ENCODE measurements at places on chromosomes 3 and 15.

GRCh38 chr3:142310439-142310838 lies 85.1 kb upstream of the GK5 start:
- no peak for DNase-seq

DNA sequence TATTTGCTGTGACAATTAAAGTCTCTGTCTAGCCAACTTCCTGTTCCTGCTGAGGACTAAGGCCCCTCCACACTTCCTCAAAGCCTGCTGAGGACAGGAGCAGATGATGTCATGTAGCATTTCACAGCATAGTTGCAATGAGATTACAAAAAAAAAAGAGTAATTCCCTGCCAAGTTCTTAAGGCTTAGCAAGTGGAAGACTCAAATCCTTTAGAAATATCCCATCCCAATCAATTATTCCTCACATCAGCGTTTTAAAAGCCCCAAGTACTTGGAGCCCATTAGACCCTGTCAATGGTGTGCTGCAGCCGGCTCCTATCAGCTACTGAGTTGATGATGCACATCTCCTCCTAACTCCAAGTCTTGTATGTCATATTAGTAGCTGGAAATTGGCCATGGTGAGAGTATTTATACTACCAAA lies 51.7 kb downstream of the TRANK1 start:
- peak; percentile 75 for DNase-seq

- DNase-seq: no peak
Measured at GRCh38 chr15:33068007-33068481, 126.5 kb downstream of the FMN1 start.

- no peak for DNase-seq
Measured at GRCh38 chr3:2597615-2598014, 498.9 kb downstream of the CNTN4 start.

DNA sequence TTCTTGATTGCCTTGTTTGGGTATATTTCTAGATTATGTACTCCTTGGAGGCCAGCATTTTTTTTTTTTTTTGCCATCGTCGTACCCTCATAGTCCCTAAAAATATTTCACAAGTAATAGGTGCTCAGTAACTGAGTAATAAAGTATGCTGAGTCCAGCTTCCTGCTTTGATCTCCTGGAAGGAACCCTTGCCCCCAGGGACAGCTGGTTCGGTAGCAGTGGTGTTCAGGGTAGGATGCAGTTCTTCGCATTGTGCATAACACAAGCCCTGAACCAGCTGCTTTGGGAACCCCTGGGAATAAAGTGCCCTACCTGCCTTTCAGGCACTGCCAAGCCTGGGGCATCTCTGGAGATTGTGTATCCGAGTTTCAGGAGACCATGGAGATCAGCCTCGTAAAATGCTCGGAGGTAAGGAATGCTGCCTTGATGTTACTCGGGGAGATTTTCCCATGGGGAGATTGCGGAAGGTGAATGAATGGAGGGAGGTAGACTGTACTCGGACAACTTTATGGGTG lies 7.6 kb downstream of the MYZAP start:
- DNase-seq: no peak

- no peak for DNase-seq
Measured at GRCh38 chr3:124881976-124882697, 5.0 kb downstream of the ITGB5 start.

GRCh38 chr3:33277193-33277882 lies at the start of gene FBXL2:
FBXL2 (plus strand) TSS chr3:33277442; CDS start chr3:33277513, 71 bp downstream.
- DNase-seq: no peak

DNA sequence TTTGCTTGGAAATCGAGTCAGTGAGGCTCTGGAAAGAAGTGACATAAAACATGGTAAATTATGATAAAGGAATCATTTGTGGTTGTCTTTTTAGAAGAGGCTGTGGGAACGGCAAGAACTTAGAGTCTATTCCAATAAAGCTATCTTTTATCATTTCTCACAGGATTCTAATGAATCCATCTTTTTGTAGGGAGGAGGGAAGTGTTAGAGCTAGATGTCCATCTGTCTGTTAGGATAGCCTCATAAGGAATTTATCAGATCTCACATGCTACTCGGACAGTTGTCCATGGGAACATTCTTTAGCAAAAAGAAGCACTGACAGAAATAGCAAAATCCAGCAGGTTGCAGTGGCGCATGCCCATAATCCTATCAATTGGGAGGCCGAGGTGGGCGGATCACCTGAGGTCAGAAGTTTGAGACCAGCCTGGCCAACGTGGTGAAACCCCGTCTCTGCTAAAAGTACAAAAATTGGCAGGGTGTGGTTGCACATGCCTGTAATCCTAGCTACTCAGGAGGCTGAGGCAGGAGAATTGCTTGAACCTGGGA lies 37.0 kb downstream of the STARD9 start:
- DNase-seq: no peak

DNA sequence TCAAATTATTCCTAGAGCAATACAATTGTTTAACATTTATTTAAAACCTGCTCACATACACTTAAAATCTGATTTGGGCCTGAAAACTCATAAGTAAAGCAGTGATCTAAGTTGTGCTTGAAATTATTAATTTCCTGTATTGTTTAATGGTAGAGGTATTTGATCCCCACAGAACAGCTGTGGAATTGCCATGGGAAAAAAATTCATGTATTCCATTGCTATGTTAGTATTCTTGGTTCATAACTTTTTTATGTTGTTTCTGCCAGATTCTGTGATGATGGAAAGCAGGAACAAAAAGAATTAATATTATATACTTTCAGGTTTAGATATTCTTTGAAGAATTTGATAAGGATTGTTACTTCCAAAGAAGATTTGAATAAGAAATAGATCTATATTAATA lies 831.5 kb upstream of the NR2F2 start:
- DNase-seq: no peak

- no peak for DNase-seq
Measured at GRCh38 chr3:132749786-132750185, 27.6 kb upstream of the NPHP3 start.

DNA sequence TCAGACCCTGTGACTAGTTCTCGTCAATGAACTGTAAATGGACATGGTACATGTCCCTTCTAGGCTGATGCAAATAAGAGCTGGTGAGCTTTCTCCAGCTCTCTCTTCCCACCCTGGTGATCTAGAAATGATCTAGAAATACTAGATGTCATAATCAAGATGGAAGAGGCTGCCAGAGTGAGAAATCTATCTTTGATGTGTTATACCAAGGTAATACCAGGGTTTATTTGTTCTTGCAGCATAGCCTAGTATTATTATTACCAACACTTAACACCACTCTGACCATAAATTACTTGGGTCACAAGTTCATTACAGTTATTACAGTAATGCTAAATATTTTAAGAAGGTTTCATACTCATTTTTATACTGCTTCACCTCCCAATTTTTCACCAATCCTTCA lies 138.4 kb upstream of the LMCD1 start:
- no peak for DNase-seq

- DNase-seq: no peak
Measured at GRCh38 chr3:59074764-59075163, 24.9 kb upstream of the CFAP20DC start.

DNA sequence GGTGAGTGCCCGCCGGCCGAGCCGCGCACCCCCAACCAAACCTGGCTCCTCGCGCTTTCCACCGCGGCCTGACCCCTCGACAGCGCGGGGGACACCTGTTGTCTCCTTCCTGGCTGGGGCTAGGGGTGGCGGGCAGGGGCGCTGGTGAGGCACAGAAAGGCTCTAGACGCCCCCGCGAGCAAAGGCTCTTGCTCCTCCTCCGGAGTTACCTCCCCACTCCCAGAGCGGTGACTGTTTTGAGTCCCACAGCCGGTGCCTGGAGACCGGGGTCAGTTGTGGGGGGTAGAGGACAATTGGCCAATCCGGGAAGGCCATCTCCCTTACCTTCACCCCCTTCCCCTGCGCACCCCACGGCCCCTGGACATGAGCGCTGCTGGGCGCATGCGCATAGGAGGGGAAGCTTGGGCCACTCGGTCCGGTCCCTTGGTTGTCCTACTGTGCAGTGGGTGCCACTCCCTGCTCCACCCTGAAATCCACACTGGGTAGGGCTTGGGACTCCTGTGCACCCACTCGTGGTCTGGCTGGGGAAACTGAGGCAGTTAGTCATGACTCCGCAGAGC lies 554 bp downstream of the CHST13 start:
- no peak for DNase-seq

DNA sequence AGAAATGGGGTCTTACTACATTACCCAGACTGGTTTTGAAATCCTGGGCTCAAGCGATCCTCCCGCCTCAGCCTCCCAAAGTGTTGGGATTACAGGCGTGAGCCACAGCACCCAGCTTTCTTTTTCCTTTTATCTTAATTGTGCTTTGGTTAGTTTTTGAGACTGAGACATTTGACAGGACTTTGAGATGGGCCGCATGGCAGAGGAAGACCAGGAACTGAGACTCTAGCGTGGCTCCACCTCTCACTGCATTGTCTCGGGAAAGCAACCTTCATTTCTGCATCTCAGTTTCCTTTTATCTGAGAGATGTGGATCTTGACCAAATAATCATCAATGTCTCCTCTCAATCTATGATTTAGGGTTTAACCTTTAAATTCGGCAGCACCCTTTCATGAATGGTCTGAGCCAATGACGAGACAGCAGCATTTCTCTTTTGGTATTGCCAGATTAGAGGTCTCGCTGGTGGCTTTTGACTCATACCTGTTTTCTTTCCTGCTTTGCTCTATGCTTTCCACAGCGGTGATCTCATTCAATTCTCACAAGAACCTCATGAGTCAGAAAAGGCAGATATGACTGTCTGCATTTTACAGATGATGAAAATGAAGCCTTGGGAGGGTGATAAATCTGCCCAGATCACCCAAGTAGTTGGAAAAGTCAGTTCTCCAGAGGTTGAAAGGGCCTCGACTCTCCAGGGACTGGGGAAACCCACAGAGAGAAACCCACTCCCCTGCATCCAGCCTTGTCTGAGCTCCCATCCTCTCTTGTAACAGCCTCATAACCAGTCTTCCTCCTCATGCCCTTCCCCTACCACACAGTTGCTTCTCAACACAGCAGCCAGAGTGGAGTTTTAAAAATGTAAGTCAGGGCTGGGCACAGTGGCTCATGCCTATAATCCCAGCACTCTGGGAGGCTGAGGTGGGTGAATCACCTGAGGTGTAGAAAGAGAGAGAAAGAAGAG lies 84.8 kb upstream of the FOXB1 start:
- DNase-seq: peak; percentile 3

GRCh38 chr3:17910922-17911321 lies 168.5 kb upstream of the TBC1D5 start:
- no peak for DNase-seq

DNA sequence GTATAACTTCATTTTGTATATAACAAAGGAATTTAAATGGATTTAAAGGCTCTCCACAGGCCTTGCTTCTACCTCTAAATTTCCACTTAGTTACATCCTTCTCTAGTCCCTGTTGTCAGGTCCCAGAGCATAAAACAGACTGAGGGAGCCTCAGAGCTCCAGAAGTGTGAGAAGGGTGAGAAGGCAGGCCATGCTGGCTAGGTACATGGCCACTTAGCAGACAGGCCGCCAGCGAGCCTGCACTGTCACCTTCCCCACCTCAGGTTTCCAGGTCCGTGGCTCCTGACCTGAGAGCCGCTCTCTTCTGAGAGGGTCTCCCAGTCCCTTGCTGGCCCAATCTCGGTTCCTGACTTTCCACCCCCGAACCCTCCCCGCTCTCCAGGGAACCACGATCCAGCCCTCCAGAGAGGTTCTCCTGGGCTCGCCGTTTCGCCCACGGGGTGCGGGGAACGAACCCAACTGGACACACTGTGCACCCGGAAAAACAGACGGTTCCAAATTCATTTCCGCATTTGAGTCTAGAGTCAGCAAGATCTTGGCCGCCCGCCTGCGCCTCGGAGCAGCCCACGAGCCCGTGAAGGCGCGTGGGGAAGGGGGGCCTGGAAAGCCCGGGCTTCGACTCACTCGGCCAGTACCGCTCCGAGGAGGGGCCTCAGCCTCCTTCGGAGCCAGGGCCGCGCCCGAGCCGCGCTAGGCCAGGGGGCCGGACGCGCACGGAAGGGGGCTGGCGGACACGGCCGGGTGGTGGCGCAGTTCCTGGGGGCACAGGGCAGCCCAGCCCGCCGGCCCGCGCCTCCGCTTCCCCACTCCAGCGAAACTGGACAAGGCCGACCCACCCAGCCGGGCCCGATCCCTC lies 16.7 kb upstream of the SOX2 start:
- no peak for DNase-seq

- no peak for DNase-seq
Measured at GRCh38 chr15:94263341-94264273, 32.2 kb downstream of the MCTP2 start.

DNA sequence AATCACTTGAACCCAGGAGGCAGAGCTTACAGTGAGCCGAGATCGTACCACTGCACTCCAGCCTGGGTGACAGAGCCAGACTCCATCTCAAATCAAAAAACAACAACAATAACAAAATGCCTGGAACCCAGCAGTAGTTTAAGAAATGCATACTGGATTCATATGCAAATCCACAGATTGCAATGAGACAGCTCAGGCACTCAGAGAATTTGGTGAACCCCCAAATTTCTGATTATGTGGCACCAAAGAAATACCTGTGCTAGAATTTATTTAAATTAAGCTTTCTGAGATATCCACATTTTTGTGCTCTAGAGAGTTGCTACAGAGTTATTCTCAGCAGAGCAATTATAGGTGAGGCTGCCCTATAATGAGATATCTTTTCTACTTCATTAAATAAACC lies 29.7 kb downstream of the SPATA16 start:
- no peak for DNase-seq

Measured in central memory CD4-positive, alpha-beta T cell (primary cell).